ENCODE measurements at places on chromosomes 3 and 15. TPM values are rescaled to one million over a fixed set of nuclear protein-coding genes. Genes with fewer than 3 reads are reported as not detected.

DNA sequence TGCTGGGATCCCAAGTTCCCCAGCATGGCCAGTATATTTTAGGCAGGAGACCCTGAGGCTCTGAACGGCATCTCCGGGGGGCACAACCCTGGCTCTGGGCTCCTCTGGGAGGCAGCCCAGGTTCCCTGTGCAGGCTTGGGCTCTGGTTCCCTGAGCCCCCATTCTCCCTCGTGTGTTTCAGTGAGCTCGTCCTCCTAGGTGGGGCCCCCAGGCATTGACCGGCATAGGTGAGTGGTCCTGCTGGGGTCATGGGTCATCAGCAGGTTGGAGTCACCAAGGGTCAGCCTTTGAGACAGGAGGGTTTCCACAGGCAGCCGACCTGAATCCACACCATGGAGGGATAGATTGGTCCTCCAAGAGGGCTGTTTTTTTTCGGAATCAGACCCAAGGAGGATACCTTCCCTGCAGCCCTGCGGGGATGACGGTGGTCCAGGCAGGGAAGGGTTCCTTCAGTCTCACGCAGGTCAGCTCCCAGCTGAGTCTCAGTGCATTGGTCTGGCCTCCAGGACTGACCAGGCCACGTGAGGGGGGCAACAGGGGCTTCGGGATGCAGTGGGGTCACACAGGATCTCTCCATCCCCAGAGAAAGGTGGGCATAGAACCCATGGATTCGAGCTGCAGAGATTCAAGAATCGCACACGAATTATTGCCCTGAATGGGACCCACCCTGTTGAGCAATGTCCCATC is 226.0 kb downstream of the SNRPN start:
- no peak for DNase-seq

GRCh38 chr15:91688811-91689210 is 164.7 kb upstream of the SLCO3A1 start:
- no peak for DNase-seq

GRCh38 chr3:11616551-11616950 is 27.2 kb downstream of the VGLL4 start:
- no peak for DNase-seq

DNA sequence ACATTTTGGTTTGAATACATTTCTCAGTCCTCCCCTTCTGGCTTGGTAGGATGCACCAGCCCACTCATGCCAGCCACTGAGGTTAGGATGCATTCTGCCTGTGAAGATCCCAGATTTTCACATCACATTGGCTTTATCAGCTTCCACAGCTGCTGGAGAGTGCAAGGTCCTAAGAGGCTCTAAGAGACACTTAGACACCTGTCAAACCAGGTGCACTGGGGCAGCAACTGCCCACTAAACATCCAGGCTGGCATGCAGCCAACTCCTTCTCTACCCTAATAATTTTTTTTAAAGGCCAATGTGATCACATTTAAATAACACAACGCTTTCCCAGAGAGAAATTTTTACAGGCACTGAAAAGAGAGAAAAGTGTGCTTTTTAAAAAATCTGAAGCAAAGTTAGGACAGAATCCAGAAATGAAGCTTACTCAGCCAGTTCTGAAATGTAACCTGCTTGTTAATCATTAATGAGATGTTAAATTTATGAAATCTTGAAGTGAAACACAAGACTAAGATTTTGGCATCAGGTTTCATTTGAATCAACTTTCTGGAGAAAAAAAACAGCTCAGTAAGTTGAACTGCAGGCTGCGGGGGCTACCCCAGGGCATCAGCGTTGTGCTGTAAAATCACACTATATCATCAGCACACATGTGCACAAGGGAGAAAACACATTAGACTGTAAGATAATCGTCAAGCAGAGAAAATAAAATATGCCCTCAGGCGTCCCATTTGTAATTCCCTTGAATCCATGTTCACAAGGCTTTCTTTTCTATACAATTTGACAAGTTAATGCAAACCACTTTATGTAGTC is 312.9 kb downstream of the ZBBX start:
- peak; percentile 45 for DNase-seq

The IL16 gene
- total RNA-seq, result 22.0 TPM

DNA sequence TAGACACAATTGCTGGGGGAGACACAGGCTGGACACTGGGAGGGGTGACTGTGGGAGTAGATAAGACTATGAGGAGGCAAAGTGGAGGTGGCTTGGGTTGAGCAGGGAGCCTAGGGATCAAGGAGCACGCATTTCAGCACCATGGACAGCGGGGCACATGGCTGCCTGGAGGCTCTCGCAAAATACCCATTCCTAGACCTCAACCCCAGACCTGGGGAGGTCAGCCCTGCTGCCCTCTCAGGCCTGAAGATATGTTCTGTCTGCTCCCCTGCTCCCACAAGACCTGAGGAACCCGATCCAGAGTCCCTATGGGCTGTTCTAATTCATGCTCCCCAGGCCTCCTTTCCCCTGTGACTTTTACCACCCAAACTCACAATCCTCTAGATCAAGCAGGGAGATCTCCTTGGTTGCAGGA is 16.0 kb upstream of the CPEB1 start:
- peak; percentile 69 for DNase-seq

- DNase-seq, result no peak
Observed at GRCh38 chr3:105158286-105158685, 208.4 kb upstream of the ALCAM start.

DNA sequence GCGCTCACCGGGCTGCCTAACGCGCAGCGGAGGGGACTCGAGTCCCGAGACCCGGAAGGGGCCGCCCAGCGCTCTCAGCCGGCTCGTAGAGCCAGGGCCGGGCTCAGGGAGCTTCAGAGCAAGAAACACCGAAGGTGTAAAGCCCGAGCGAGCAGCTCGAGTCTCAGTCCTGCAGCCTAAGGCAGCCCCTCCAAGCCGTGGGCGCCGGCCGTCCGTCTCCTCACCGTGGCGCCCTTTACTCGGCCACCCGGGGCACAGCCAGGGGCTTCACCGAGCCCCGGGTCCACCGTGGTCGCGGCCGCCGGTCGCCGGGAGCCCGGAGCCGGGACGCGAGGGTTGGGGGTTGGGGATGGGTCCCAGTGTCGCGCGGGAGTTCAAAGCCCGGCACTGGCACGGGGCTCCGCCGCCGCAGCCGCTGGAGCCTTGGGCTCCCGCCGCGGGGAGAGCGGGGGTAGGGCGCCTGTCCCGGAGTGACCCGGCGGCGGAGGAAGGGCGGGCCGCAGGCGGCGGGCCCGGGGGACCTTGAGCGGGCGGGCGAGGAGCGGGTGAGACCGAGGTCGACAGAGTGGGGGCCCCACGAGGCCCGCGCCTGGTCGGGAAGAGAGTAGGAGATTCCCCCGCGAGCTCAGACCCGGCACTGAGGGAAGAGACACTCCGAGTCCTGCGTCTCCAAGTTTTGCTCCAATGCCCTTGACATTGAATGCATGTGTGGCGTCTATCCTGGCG is 26.9 kb upstream of the THRB start:
- peak; percentile 89 for DNase-seq

DNA sequence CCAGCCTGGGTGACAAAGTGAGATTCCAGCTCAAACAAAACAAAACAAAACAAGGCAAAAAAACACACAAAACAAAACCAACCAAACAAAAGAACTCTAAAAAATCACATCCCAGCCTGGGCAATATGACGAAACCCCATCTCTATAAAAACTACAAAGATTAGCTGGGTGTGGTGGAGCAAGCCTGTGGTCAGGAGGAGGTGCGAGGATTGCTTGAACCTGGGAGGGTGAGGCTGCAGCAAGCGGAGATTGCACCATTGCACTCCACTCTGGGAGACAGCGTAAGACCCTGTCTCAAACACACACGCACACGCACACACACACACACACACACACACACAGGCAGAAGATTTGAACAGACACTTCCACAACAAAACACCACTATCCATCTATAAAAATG is 99.6 kb downstream of the SHQ1 start:
- DNase-seq, result no peak

- DNase-seq, result no peak
Observed at GRCh38 chr3:44058868-44059203, 182.8 kb upstream of the TOPAZ1 start.

DNA sequence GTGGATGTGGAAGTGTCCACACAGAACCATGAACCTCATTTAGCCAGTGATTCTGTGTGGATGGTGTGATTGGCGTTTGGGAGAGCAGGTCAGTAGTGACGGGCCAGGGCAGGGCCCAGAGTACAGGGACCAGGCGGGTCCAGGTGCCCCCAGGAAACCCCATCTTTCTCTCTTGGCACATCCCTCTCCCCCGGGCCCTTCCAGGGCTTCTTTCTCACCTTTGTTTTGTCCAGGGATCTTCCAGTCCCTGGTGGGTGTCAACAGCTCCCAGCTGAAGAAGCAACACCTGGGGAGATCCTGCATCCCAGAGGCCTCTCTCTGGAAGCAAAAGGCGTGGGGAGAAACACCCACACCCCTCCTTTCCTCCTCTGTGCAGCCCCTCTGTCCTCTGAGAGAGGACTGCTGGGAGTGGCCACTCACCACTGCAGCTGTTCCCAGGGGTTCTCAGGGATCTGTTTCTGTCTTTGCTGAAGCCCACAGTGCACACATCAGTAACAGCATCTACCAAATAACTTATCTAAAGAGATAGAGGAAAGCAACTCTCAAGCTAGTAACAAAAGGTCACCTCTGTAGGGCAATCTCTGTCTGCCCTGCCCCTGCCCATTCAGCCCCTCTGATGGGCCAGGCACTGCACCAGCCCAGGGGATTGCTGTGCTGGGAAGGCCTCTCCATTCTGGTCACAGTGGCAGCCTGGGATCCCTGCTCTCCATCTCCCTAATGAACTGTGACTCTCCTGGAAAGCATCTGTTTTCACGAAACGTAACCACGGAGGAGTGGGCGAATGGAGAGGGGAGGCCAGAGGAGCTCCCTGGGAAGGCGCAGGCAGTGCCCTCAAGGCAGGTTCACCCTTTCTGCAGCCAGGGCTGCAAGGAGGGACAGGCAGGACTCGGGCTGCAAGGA is 98.3 kb upstream of the ALDH1A3 start:
- no peak for DNase-seq

The CMTM7 gene
- 50.4 TPM for total RNA-seq

DNA sequence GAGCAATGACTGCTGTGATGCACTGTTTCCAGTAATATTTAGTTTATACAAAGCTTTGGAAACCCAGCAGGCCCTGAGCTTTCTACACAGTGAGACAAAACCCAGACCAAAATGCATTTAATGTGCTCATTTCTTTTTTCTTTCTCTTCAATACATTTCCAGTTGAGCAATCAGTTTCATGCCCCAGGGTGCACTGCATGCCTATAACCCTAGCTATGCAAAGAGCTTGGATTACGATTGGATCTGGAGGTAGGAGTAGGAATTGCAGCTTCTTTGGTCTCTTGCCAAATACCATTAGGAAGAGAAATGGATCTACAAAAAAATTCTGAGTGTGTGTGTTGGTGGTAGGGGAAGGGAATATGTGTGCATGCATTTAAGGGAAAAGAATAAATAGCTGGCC is 1001.4 kb downstream of the SQOR start:
- DNase-seq, result no peak

DNA sequence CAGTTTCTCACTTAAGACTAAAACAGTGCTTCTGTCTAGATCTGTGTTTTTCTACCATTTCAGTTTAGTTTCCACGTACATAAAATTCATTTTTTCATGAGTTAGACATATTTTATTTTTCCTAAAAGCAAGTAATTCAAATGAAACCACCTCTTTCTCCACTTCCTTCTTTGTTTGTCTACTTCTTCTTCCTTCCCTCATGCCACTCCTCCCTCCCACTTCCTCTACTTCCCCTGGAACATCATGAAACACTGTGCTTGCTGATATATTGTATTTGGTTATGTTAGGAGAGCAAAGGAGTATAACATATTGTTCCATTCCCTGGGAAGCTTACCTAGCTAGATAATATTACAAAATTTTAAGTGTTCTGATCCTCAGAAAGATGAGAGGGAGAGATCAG is 36.7 kb upstream of the GOLGA8B start:
- no peak for DNase-seq

DNA sequence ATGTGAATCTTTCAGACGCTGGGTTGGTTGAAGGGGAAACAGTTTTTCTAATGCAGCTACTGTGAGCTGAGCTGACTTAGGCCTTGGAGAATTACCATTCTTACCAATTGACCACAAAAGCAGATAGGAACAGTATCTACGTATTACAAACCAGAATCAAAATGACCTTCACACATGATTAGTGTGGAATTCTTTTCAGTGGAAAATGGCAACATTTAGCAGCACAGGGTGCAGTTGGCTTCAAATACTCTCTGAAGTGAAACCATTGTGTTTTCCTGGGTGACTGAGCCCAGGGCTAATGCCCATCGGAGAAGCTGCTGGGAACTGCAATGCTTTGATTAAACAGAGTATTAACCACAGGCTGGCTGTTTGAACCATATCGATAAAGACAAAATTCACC is 40.2 kb upstream of the GOLGA8J start:
- DNase-seq, result no peak

The GNAT1 gene
- total RNA-seq, result not detected

The ALDH1L1 gene
- total RNA-seq, result 1.8 TPM

The IL17RE gene
- 22.5 TPM for total RNA-seq

The ARHGAP31 gene
- 61.8 TPM for total RNA-seq

The LMAN1L gene
- 0.39 TPM for total RNA-seq

GRCh38 chr3:71432044-71432975 is 151.2 kb downstream of the FOXP1 start:
- no peak for DNase-seq

DNA sequence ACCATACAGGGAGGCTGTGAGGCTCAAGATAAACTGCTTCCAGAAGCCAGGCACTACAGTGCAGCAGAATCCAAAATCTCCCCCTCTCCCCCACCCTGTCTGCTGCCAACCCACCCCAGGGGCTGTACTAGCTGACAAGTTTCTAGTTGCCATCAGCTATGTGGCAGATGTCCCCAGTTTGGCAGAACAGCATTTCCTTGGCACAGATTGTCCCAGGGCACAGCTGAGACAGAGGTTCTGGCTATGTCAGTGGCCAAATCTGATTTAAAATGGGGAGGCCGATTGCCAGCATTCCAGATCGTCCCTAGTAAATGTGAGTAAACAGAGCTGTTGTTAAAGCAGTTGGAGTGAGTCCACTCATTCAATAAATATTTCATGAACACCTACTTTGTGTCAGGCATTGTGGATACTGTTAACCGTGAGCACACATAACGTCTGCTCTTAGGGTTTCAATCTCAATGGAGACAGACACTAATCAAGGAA is 28.0 kb upstream of the CCDC174 start:
- peak; percentile 66 for DNase-seq

DNA sequence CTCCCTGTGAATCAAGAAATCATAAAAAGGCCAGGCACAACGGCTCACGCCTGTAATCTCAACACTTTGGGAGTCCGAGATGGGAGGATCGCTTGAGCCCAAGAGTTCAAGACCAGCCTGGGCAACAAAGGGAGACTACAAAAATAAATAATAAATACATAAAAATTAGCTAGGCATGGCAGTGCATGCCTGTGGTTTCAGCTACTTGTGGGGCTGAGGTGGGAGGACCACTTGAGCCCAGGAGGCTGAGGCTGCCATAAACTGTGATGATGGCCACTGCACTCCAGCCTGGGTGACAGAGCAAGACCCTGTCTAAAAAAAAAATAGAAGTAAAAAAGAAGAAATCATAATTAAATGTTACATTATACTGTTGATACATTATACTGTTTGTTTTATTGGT is 28.0 kb upstream of the DCUN1D1 start:
- no peak for DNase-seq

The BFSP2 gene
- total RNA-seq, result not detected
